ENCODE measurements at places on chromosomes 7 and 10.
A peak's percentile ranks its signal among the peaks of the same experiment; 100 is the strongest.

DNA sequence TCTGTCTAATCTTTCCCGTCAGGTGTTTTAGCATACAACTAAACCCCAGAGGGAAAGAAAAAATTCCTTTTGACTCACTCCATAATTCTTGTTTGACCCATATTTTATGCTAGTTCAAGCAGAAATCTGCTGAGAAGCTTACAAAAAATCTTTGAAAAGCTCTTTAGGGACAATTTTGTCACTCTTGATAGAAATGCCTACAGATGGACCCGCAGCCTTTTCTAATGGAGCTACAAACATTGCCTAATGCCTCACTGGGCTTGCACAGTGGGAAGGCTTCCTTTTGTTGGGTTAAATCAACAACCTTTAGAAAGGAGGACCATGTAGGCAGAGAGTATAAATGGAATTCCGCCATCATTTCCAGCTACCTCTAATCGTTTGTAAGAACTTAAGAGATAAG, 344.5 kb downstream of the PCLO start:
- DNase-seq, result no peak

GRCh38 chr10:59830601-59831259, 75.6 kb downstream of the CCDC6 start:
- peak; percentile 79 for DNase-seq

DNA sequence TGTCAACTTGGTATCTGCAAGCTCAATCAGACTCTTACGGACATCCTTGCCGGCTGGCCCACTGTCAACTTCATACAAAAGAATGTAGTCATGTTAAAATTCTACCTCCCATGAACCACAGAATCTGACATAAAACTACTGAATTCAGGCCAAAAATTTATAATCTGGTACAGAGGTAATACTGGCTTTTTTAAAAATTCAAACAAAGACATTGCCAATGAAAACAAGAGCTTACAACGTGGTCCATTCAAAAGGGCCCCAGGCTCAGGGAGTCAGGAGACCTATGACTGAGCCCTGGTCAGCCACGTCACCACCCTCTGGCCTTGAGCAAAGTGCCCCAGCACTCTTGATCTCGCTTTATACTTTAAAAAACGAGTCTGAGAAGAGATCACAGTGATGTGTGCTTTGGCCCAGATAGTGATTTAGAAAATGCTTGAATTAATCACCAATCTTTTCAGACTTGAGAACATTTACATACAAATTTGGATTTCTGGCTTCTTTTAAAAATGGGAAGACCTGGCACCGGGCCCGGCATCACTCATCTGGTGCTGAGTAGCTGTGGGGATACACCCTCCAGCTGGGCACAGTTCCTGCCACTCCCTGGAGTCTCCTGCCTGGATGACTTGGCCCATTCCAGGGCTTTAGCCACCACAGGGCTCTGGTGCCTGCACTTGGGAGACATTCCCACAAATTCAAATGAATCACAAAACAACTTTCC, 94.1 kb downstream of the PIP4K2A start:
- no peak for DNase-seq

- DNase-seq, result no peak
These were observed 94.9 kb downstream of the GPR26 start for GRCh38 chr10:123761038-123761428.

GRCh38 chr7:21194936-21195335, 232.9 kb upstream of the SP4 start:
- DNase-seq, result no peak

DNA sequence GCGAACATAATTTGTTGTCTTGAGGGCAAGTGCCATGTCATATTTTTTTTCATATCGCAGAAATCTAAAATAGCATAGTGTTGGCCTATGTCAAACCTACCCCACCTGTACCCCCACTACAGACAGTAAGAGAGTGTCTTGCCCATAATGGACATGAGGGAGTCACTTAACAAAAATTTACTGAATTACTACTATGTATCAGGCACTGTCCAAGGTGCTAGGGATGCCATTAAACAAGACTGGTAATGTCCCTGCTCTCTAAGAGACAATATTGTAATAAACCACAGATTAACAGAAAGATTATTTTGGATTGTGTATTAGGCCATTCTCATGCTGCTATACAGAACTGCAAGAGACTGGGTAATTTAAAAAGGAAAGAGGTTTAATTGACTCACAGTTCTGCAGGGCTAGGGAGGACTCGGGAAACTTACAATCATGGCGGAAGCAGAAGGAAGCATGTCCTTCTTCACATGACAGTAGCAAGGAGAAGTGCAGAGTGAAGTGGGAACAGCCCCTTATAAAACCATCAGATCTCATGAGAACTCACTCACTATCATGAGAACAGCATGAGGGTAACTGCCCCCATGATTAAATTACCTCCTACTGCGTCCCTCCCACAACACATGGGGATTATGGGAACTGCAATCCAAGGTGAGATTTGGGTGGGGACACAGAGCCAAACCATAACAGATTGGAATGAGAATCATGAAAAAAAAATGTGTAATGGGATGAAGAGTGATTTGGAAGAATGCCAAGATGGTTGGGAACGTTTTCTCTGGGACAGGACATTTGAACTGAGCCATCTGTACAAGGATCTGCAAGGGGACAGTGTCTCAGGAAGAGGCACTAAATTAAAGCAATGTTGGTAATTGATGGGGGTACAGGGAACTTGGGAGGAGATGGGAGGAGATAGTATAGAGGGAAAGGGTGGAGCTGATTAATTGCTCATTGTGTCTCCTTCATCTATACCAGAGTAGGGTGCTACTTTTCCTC, 108.5 kb downstream of the FAM107B start:
- no peak for DNase-seq

DNA sequence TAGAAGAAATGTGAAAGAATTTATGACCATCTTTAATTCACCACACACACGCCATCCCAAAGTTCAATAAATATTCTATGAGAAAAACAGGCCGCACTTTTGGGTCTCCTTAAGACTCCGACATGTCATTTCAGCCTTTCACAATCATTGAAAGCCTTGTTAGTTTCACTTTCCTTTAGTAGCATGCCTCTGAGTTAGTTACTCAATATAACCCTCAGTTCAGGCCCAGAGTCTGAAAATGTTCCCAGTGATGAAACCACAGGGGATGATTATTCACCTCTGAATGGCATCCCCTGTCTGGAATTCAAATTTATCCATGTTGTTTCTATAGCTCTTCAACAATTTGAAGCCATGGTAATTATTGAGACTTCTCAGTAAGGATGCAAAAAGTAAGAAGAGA, 278.1 kb upstream of the NRP1 start:
- DNase-seq, result no peak
